ENCODE measurements at places on chromosomes 2 and 18.

GRCh38 chr2:217074576-217075255 is 214.9 kb upstream of the TNP1 start:
- DNase-seq, result no peak

GRCh38 chr2:16745466-16745865 is 79.8 kb upstream of the CYRIA start:
- DNase-seq, result no peak

GRCh38 chr18:75923169-75923568 is 495.7 kb upstream of the SMIM21 start:
- peak; percentile 20 for DNase-seq

DNA sequence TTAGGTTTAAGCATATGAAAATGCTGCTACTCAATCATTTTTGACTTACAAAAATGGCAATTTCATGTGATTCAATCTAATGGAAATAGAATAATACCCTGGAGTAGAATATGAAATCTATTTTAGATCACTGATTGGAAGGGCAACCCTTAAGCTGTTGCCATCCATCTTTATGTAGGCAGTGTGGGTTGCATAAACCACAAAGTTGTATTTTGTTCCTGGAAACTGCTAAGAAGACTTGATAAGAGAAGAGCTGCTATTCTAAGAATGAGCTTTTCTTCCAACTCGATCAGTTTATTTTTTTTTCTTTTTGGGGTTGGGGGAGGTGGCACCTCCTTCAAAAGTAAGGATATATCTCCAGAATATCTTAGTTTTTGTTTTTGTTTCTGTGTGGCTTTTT is 60.2 kb downstream of the CAVIN2 start:
- no peak for DNase-seq

- DNase-seq, result peak; percentile 23
Measured at GRCh38 chr2:188701836-188702235, 272.3 kb upstream of the COL3A1 start.

DNA sequence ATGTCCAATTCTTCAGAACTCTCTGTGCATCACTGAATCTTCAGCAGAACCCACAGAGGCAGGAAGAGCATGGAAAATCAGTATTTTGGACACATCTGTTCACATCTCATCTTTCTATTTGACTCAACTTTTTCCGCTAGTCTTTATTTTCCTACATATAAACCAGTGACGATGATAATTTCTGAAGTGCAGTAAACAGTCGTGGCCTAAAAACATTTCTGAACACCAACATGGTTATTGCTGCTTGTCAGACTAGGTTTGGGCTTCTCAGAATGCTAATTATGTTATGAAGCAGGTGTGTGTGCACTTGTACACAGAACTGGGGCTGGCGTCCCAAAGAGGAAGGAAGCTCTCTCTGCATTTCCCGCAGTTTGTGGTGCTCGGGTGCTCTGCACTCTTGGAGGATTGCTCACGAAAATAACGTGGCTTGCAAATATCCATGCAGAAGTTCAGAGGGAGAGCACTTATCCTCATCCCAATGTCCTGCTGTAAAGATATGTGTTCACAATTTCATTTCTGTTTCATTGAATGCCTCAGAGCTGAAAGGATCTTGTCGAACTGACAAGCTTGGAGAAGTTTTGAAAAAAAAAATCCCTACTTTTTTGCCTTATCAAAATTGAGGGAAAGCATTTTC is 50.8 kb downstream of the EDAR start:
- DNase-seq, result no peak

- DNase-seq, result peak; percentile 62
Measured at GRCh38 chr2:181904022-181904632, 12.6 kb downstream of the ITPRID2 start.

GRCh38 chr2:226791056-226791486 is 8.5 kb downstream of the IRS1 start:
- no peak for DNase-seq

DNA sequence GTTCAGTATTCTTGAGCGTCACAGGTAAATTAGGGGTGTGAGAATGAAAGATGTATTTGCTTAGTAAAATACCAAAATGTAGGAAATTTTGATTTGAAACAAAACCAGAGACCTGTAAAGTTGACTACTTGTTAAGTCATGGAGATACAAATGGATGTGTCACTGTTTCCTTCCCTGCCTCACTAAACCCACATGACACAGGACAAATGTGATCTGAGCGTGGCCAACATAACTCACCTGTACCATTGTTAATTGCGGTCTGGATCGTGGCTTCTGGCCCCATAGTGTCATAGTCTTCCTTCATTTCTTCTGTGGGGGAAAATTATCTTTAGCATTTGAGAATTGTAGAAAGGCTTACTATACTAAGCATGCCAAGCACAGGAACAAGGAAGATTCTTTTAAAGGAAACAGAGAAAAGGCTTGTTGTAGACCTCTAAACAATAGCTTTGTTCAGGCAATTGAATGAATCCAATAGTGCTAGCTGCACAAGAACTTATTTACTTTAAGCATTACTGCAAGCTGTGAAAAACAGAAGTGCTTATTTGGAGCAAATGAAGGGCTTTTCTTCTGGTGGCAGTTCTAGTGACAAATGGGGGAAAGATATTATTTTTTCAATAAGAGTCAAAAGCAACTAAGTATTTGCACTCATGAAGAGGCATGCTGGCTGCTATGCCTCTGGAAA is 95.2 kb downstream of the ZEB2 start:
- DNase-seq, result peak; percentile 10

DNA sequence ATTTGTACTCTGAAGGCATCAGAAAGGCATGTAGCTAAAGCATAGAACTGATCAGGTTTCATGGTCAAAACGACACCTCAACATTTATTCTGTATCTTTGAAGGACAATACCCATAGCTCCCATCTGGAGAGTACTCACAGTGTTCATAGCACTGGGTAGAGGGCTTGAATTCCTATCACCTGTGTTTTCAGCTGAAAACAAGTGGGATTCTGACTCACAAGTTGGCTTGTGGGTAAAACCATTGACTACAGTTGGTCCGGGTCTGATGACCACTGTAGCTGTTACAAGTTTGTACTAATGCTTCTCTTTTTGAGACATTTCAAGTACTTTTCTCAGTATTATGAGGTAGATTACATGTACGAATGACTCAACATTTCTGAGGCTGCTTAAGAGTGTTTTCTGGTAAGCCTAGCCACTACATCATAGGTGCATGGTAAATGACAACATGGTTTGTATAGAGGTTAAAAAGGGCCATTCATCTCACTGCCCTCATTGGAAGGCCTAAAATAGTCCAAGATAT is 68.6 kb upstream of the PELI1 start:
- DNase-seq, result no peak
